Epithelial cell of alveolus of lung (primary cell): ENCODE measurements at places on chromosomes 6 and 20. TPM values are rescaled to one million over a fixed set of nuclear protein-coding genes. Genes with fewer than 3 reads are reported as not detected.

Gene PRRT1
- total RNA-seq = 0.78 and 6.7 TPM in 2 replicates

Gene PHACTR1
- 0.16 and 1.6 TPM in 2 replicates for total RNA-seq

Gene SLC22A2
- not detected in 2 replicates for total RNA-seq

Gene MRAP2
- total RNA-seq = 0.13 TPM in 1 of 2 replicates, not detected in the other

Gene DLK2
- total RNA-seq = 1.0 and 1.8 TPM in 2 replicates

Gene MEP1A
- not detected in 2 replicates for total RNA-seq

Gene MYT1
- not detected in 2 replicates for total RNA-seq

Gene ZHX3
- 23.4 and 31.6 TPM in 2 replicates for total RNA-seq

Gene CAGE1
- under 0.01 TPM in 1 of 2 replicates, not detected in the other for total RNA-seq

Gene SLC32A1
- not detected in 2 replicates for total RNA-seq

Gene PPP1R11
- 32.4 and 42.3 TPM in 2 replicates for total RNA-seq

Gene EFCAB8
- under 0.01 TPM in 1 of 2 replicates, not detected in the other for total RNA-seq

Gene MCHR2
- not detected in 2 replicates for total RNA-seq

Gene REM1
- not detected in 2 replicates for total RNA-seq

Gene ECT2L
- total RNA-seq = not detected in 2 replicates

Gene MUC21
- not detected in 2 replicates for total RNA-seq

Gene GPRC6A
- total RNA-seq = not detected in 2 replicates

Gene HLA-F
- total RNA-seq = 0.16 and 3.4 TPM in 2 replicates

Gene GDAP1L1
- total RNA-seq = not detected in 2 replicates

Gene CALHM5
- total RNA-seq = 2.3 and 4.0 TPM in 2 replicates

Gene CCN5
- 5.0 TPM in 1 of 2 replicates, not detected in the other for total RNA-seq

Gene PDE7B
- 5.0 and 34.0 TPM in 2 replicates for total RNA-seq

Gene ATP6V1G2
- 4.1 and 5.9 TPM in 2 replicates for total RNA-seq

Gene PSORS1C1
- total RNA-seq = under 0.01 and 0.16 TPM in 2 replicates

Gene LSM14B
- total RNA-seq = 19.0 and 19.4 TPM in 2 replicates

Gene EPB41L1
- total RNA-seq = 16.8 and 17.6 TPM in 2 replicates

Gene GRIK2
- total RNA-seq = 0.65 and 2.6 TPM in 2 replicates

Gene TNFRSF21
- 20.0 and 142 TPM in 2 replicates for total RNA-seq

Gene BTNL2
- total RNA-seq = not detected in 2 replicates

Gene ZNF343
- 9.6 and 12.0 TPM in 2 replicates for total RNA-seq

Gene CD24
- 6.5 and 32.8 TPM in 2 replicates for total RNA-seq

Gene SCUBE3
- total RNA-seq = 0.16 and 0.26 TPM in 2 replicates

Gene SAMD10
- 1.3 and 4.0 TPM in 2 replicates for total RNA-seq

Gene CITED2
- total RNA-seq = 79.1 and 247 TPM in 2 replicates

Gene NKAPL
- total RNA-seq = 2.3 and 2.5 TPM in 2 replicates

Gene TRDN
- not detected in 2 replicates for total RNA-seq

Gene OPN5
- total RNA-seq = not detected in 2 replicates

Gene C2
- total RNA-seq = 0.65 and 4.8 TPM in 2 replicates
